ENCODE measurements at places on chromosomes 12 and 14.

DNA sequence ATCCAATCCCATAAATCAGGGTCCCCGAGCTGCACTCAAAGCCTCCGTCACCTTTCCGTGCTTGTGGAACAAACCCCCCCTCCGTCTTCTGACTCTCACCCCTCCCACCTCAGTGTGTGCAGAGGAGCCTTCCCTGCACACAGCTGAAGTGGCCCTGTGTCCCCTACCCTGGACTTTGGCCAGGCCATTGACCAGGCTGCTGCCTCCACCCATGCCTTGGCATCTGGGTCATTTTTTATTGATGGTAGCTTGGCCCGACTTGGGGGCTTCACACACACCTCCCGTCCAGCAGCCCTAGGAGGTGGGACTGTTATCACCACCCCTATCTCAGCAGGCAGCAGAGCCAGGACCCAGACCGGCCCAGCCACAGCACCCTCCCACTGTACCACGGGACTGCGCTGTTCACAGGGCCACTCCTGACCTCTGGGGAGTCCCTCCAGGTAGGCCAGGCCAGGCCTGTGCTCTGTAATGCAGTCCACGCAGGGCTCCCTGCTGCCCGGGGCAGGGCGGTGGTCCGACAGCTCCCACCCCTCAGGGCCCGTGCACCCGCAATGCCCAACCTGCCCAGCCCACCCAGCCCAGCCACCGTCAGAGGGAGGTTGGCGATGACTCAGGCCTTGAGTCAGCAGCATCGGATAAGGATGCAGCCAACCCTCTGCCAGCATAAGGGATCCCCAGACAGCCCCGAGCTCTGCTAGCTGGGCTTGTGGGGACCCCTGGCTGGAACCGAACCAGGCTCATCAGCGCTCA lies 9.2 kb upstream of the INF2 start:
- no peak for DNase-seq

GRCh38 chr12:120468325-120468820 lies 1.2 kb downstream of the SRSF9 start:
- DNase-seq: no peak

DNA sequence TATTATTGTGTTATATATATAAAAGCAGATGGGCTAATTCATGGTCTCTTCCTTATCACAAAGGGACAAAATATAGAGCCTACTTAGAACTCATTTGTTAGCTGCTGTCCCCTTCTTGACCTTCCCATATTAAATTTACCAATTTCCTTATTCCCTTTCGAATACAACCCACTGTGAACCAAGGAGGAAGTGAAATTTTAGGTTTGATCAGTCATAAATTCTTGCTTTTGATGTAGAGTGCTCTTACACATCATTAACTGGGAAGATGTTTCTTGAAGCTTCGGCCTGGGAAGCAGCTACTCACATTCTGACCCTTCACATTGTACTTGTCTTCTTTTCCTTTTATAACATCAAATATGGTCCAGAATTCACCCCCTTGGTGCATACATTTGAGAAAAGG lies 579.0 kb downstream of the LRFN5 start:
- DNase-seq: no peak

- no peak for DNase-seq
Measured at GRCh38 chr12:53532021-53532420, 24.7 kb upstream of the NPFF start.

GRCh38 chr12:19946550-19946949 lies 421.8 kb upstream of the PDE3A start:
- no peak for DNase-seq

GRCh38 chr12:53051058-53051880 lies 1.4 kb downstream of the TNS2 start:
- DNase-seq: no peak

GRCh38 chr14:96852823-96853422 lies 55.7 kb downstream of the VRK1 start:
- no peak for DNase-seq

- no peak for DNase-seq
Measured at GRCh38 chr14:101499080-101499479, 62.2 kb upstream of the DIO3 start.

DNA sequence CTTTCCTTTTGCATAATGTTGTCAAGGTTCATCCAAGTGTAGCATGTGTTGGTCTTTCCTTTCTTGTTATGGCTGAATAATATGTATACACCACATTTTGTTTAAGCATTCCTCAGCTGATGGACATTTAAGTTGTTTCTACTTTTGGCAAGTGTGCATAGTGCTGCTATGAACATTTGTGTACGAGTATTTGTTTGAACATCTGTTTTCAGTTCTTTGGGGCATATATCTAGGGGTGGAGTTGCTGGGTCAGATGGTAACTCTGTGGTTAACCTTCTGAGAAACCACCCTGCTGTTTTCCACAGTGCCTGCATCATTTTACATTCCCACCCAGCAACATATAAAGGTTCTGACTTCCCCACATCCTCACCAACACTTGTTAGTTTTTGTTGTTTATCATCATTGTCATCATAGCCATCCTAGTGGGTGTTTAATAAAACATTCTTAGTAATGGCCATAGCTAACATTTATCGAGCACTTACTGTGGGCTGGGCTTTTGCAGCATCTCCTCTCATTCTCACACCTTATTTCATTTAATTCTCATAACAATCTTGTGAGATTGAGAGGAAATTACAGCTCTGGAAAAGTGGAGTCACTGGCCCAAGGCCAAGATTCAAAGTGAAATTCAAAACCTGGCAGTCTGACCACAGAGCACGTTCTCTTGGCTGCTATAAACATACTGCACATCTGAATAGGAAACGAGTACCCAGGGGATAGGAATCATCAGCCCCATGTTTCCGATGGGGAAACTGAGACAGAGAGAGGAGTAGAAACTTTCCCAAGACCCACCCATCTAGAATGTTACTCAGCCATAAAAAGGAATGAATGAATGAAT lies 193.6 kb downstream of the KSR2 start:
- DNase-seq: no peak

GRCh38 chr12:108129017-108129812 lies at the start of gene WSCD2:
Gene WSCD2, plus strand, starts transcription at chr12:108129288. Its CDS starts 66,545 bp downstream, at chr12:108195833.
- DNase-seq: no peak

- no peak for DNase-seq
Measured at GRCh38 chr12:67640863-67641262, 7.7 kb upstream of the DYRK2 start.

GRCh38 chr12:49705479-49706134 lies 1.6 kb downstream of the FMNL3 start:
- DNase-seq: no peak
